Kidney capillary endothelial cell (primary cell): ENCODE measurements at places on chromosomes 7 and 10.
A peak's percentile ranks its signal among the peaks of the same experiment; 100 is the strongest.

- DNase-seq, result no peak
Measured at GRCh38 chr7:98115746-98116525, 9.3 kb downstream of the LMTK2 start.

- DNase-seq, result no peak
Measured at GRCh38 chr7:111240371-111240770, 149.4 kb downstream of the LRRN3 start.

DNA sequence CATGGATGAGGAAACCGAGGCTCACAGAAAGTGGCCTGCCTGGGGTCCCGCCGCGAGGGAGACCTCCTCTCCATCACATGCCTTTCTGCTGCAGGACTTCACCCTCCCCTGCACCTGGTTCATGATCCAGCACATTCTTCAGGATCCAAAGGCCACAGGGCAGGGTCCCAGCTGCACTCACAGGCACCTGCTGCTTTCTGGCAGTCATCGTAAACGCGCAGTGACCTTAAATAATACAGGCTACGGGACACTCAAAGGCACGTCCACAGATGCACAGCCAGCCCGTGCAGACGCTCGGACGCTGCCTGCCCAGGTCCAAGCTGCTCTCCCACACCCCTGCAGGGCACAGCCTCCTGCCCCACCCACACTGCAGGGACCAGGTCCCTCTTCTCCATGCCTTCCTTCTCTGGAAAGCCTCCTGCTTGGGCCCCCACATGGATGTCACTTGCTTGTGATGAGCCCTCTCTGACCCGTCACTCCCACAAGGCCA, 49.9 kb downstream of the CALML3 start:
- DNase-seq, result no peak

- DNase-seq, result no peak
Measured at GRCh38 chr10:87636313-87636915, 23.3 kb upstream of the PAPSS2 start.

DNA sequence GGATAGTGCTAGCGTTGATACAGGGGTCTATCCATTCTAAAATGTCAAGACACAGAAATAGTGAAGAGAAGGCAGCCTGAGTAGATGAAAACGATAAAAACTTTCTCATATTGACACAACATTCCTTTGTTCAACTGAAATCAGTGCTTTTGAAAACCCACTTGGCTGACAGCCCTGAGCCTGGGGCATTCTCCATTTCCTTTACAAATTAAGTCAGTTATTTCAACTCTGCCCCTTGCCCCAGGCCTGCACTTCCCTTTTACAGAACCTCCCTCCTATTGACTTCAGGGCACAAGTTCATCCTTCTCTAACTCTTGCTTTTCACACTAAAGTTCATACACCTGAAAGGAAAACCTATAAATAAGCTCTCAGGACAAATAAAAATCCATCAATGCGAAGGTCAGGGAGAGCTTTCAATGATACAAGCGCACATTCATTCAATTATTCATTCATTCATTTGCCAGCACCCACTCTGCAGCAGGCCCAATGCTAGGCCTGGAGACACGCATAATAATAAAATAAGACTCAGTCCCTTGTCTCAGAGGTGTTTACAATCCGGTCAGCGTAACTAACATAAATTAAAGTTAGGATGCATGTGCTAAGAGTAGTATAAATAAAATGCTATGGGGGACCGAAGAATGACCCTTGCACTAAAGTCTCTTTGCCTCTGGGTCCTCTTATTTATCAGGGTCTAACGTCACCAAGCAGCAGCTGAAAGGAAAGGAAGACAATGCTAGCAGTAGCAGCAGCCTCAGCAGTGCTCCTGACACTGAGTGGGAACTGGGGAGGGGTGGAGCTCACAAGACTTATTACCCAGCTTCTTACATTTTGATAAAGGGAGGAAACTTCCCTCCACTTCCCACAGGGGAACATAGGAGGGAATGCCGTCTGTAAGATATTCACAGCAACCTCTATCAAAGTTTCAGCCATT, 134.8 kb downstream of the PDE1C start:
- no peak for DNase-seq

DNA sequence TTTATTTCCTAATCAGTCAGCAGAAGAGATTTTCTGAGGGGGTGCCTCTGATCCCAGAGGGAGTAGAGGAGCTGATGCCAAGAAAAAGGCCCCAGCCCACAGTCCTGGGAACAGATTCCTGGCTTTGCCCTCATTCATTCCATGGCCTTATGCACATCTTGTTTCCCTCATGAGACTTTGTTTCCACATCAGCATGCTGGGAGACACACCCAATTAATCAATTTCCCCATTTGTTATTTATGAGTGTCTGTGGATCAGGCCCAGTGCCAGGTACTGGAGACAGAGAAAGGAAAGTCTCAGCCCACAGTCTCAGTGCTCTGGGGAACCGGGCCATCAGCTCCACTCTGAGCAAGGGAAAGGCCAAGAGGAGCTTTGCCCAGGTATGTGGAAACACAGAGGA, 496.2 kb upstream of the ZMIZ1 start:
- no peak for DNase-seq

GRCh38 chr7:131320603-131321002, 7.1 kb upstream of the MKLN1 start:
- DNase-seq, result no peak

- no peak for DNase-seq
Measured at GRCh38 chr10:84172467-84173356, 889 bp upstream of the GPR15LG start.

DNA sequence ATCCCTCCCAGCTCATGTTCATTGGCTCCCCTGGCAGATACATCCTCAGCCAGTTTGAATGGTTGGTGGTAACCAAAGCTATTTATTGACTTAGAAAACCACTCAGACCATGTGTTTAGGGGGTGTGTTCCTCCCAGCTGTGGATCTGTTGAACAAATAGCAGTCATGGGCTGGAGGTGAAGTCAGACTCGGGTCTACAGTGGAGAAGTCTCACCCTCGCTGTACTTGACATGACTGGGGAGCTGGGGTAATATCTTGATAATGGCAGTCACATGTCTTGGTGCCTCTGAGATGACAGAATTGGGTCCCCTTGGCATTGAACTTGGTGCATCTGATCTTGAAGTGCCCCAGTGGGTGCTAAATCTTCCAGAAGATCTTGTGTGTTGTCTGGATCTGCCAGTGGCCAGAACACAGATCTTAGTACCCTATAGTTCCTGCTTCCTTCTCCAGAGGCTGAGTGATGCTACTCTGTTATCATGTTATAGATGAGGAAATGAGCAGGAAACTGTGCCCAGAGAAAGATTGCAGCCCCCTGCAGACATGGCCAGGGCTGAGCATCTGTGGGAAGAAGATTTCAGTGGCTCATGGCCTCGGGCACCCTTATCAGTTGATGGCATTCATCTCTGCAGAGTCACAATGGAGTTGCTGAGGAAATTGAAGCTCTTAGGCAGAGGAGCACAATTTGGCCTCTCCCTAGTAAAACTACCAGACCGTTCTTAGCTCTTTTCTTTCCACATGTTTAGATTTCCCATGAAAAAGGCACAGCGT, 50.4 kb downstream of the ADRA2A start:
- DNase-seq, result no peak

- no peak for DNase-seq
Measured at GRCh38 chr10:32244421-32245207, 102.3 kb downstream of the EPC1 start.

DNA sequence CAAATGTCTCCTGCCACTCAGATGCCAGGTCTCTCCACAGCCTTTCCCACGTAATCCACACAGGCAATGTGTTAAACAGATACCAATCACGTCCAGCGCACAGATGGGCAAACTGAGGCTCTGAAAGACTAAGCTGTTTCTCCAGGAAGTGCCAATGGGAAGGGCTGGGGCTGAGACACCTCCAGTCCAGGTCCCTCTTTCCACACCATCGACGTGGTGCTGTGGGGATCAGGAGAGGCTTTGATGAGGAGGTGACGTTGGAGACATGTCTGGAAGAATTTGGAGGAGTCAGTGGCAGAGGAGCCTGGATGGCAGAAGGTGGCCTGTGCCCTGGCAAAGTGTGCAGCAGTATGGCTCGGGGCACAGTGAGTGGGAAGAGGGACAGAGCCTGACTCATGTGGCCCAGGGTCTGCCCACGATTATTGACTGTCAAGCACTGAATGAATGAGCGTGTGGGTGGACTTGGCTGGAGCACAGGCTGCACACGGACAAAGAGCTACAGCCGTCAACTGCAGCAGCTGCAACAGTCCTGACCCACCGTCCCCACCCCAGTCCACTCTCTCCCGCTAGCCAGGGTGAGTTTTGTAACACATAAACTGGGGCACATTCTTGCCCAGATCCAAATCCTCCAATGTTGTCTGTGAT, 40.8 kb upstream of the HSPA12A start:
- DNase-seq, result no peak

- DNase-seq, result no peak
Measured at GRCh38 chr7:108384716-108385483, 71.3 kb downstream of the NRCAM start.

- DNase-seq, result no peak
Measured at GRCh38 chr7:82263920-82264782, 179.4 kb downstream of the CACNA2D1 start.

DNA sequence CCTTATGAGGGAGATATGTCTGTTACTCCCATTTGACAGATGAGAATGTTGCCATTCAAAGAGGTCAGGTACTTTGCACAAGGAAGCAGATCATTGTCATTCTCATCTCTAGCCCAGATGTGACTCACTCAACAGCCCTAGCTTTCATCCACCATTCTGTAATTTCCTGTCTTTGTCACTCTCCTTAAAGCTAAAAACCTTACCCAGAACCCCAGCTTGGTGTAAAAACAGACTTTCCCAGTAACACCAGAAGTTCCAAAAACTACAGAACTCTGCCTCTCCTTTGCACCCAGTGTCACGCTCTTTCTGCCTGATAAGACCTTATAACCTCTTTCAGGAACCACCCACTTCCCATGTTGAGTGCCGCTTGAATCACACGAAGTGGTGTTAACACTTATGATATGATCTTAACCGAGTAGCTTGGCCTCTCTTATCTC, 89.1 kb upstream of the SP4 start:
- DNase-seq, result peak; percentile 40

DNA sequence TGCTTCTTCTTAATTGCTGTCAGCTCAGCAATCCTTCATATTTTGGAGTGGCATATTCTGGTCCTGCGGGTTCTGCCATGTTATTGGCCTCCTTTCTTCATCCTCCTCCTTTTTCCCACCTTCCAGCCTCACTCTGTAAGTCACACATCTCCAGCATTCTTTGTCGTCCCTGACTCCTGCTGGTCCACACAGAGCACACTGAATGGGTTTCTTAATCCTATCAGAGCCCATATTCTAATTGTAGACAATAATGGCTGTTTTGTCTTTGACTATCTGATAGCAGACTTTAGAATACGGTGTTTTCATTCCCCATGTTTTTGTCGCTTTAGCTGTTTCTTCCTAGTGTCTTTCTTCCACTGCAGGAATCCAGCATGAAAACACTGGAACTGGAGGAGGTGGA, 389.6 kb downstream of the REEP3 start:
- no peak for DNase-seq

GRCh38 chr10:48976196-48976595, 36.6 kb upstream of the LRRC18 start:
- no peak for DNase-seq

GRCh38 chr7:133703547-133703946, 423.6 kb upstream of the LRGUK start:
- no peak for DNase-seq

GRCh38 chr10:86970982-86971231, 2.6 kb downstream of the ADIRF start:
- no peak for DNase-seq

GRCh38 chr10:20630092-20630643, 266.9 kb downstream of the NEBL start:
- no peak for DNase-seq

DNA sequence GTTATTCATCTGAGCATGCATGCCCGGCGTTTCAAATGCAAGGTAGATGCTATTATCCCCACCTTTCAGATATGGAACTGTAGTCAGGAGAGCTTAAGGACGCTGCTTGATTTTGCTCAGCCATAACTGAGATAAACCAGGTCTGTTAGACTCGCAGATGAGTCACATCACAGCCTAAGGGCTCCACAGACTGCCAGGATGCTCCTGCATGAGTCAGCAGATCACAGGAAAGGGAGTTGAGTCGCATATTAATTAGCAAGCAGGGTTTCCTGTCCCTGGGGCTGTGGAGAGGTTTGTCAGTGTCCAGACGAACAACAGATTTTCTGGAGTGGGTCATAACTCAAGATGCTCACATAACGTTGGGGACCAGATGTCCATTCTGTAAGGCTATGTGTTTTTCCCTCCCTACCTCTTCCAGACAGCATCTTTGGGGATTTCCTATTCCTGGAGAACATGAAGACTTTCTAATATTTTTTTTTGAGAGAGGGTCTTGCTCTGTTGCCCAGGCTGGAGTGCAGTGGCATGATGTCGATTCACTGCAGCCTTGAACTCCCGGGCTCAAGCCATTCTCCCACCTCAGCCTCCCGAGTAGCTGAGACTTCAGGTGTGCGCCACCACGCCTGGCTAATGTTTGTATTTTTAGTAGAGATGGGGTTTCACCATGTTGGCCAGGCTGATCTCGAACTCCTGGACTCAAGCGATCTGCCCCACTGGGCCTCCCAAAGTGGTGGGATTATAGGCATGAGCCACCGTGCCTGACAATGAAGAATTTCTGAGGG, 36.7 kb downstream of the PFKFB3 start:
- peak; percentile 98 for DNase-seq

GRCh38 chr10:5656737-5657579, 9.4 kb downstream of the ASB13 start:
- DNase-seq, result no peak

DNA sequence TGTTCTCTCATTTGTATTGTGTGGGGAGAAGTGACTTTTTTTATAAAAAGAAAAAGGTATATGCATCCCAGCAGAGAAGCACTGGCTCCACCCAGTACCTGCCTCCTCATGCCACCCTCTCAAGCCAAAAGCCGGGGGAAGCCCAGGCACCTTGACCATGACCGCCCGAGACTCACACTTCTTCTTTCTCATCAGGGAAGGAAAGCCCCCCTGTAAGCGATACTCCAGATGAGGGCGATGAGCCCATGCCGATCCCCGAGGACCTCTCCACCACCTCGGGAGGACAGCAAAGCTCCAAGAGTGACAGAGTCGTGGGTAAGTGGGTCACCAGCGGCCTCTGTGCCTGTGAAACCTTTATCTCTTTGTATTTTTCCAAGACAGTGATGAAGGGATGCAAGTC, 22.9 kb downstream of the IKZF1 start:
- no peak for DNase-seq

DNA sequence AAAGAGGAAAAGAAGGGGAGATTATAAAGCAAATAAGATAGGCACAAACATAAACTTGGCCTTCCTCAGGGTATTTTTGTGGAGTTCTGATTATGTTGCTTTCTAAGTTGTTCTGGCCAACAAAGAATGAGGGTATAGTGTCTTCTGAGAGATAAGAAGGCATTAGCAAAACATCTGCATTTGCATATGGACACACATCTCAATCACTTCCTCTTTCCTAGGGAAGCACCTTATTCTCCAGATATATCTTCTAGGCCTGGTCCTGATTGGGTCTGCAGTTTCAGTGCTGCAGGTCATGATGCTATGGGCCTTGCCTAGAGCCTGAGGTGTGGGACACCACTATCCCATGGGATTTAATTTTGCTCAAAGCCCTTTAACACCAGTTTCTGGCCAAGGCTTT, 308.8 kb upstream of the PHYHIPL start:
- no peak for DNase-seq
